ENCODE measurements at places on chromosomes 7 and 10.

DNA sequence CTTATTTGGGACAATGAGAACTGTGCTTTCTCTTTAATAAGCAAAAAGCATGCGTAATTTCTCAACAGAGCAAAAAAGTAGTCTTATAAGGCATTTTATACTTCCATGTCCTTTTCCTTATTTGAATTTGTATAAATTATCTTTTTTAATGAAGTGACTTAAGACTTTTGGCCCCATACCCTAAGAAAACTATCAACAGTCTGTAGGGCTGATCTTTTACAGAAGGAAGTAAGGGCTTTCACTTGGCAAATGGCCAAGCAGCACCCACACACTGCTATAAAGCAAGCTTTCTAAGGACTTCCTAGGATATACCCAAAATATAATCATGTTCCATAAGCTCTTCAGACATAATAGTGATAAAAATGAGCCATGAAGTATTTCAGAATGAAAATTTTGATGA is 3.4 kb downstream of the CRPPA start:
- no peak for DNase-seq

GRCh38 chr10:73218431-73219191 is 28.4 kb downstream of the DNAJC9 start:
- no peak for DNase-seq

DNA sequence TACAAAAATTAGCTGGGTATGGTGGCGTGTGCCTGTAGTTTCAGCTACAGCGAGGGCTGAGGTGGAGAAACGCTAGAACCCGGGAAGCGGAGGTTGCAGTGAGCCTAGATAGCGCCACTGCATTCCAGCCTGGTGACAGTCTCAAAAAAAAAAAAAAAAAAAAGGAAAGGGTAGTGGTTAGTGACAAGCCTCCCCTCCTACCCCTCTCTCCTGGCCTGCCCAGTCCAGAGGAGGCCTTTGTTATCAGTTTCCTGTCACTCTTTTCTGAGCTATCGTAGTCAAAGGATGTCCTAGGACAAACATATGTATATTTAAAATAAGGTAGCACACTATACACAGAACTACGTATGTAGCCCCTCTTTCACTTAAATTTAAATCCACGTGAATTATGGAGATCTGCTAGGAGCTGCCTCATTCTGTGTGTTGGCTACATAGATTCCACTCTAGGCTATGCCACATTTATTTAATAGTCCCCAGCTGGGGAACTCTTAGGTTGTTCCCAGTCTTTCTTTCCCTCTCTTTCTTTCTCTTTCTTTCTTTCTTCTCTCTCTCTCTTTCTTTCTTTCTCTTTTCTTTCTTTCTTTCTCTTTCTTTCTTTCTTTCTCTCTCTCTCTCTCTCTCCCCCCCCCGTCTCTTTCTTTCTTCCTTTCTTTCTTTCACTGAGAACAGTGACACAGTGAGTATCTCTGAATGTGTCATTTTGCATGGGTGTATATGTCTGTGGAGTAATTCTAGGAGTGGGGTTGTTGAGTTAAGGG is 3.9 kb downstream of the TSPAN15 start:
- DNase-seq, result no peak

DNA sequence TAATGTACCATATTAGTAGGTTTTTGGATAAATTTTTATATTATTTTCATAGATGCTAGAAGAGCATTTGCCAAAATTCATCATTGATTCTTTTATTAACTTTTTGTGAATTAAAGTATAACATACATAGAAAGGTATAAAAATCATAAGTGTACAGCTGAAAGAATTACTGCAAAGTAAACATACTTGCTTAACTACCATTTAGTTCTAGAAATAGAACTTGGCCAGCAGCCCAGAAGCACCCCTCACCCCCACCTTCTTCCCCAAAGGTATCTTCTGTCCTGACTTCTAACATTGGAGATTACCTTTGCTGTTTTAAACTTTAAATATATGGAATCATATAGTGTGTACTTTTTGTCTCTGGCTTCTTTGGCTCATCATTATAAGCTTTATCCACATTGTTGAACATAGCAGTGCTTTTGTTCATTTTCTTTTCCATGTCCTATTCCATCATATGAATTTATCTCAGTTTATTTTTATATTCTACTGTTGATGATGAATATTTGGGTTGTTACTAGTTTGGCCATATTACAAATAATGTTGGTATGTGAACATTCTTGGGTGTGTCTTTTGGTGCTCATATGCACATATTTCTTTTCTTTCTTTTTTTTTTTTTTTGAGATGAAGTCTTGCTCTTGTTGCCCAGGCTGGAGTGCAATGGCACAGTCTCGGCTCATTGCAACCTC is 142.8 kb downstream of the ADK start:
- no peak for DNase-seq

DNA sequence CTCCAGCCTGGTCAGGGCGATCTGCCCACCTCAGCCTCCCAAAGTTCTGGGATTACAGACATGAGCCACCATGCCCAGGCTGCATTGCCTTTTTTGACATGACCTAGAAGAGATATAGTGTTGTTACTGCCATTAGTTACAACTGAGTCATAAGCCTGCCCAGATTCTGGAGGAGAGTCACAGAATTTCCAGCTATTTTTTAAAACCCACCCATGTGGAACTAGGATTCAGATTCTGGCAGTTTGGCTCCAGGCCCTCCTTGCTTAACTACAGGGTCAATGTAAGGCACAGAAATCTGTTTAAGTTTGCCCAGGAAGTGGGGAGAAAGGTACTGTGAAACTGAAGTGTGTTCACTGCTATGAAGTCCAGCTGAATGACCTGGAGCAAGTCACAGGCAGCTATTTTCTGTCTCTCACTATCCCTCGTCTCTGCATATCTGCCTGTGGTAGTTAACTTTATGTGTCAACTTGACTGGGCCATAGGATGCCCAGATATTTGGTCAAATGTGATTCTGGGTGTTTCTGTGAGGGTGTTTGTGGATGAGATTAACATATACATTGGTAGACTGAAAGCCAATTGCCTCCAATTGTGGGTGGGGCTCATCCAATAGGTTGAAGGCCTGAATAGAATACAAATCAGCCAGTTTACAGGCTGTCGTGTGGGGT is 8.4 kb upstream of the MARVELD1 start:
- DNase-seq, result no peak

- DNase-seq, result no peak
Measured at GRCh38 chr7:69684369-69685292, 86.4 kb downstream of the AUTS2 start.

GRCh38 chr7:21923658-21924057 is 22.0 kb downstream of the CDCA7L start:
- no peak for DNase-seq

DNA sequence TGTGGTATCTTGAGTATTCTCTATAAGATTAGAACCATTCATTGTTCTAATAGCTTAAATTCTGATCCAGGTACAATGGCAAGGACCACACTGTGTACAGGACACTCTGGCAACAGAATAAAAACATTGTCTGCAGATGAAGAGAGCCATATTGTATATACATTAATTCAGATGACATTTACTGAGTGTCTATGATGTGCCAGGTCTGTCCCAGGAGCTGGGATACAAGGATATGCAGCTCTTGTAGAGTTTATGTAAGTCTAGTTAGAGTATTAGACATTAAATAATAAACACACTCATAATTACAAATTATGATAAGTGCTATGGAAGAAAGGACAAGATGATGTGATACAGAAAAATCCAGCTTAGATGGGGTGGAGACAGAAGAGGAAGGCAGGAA is 184.1 kb downstream of the HIBADH start:
- no peak for DNase-seq

DNA sequence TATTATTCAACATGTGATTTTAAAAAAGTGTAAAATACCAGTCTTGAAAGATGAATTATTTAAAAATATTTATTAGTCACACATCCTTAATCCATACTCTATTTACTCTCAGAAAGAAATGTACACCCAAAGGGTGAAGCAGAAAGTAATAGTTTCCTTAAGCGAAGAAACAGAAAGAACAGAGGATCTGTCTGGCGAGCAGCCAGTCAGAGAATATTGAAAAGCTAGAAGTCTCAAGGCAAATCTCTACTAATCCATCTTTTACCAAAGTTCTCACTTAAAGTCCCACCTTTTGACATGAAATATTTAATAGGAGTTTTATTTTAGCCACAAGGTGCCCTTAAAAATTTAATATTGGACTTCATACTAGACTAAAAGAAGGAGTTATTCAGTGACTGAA is 46.7 kb downstream of the MKX start:
- DNase-seq, result no peak
